Muscle of back (tissue), 13 donors: ENCODE measurements at places on chromosomes 13 and 19.

GRCh38 chr19:28680111-28680510, 532.8 kb downstream of the UQCRFS1 start:
- no peak for DNase-seq

DNA sequence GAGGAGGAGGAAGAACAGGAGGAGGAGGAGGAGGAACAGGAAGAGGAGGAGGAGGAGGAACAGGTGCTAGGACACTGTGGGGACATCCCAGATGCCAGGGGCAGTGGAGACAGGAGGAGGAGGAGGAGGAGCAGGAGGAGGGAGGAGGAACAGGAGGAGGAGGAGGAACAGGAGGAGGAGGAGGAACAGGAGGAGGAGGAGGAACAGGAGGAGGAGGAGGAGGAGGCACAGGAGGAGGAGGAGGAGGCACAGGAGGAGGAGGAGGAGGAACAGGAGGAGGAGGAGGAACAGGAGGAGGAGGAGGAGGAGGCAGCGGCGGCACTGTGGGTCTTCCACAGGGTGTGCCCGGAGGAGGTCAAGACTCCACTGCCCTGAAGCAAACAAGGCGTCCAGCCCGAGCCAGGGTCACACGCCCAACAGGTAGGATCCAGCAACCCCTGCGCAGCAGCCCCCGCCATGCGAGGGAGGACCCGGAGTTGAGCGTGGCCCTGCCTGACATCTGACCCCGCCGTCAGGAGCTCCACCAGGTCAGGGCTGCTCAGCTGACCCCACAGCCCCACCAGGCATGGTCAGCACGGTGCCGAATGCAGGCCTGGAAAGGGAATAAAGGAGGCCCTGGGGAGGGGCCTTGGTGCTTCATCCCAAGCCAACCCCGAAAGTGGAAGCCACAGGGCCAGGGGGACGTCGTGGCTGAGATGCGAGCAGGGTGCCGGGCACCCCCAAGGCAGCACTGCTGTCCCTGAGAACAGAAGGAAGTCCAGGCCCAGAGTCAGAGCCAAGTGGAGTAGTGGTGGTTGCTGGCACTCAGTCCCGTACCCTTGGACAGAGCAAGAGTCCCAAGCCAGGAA, 9.2 kb downstream of the SBNO2 start:
- DNase-seq: no peak

DNA sequence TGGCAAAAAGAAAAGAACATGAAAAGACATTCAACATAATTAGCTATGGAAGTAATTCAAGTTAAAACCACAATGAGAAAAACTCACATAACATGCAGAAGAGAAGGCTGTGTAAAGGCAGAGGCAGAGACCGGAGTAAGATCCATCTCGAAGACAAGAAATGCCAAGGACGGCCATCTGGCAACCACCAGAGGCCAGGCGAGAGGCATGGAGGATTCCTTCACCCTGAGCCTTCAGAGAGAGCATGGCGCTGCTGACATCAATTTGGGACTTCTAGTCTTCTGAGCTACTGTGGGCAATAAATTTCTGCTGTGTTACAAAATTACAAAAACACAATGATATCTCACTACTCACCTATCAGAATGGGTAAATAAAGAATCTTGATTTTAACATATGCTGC, 381.0 kb downstream of the TSHZ3 start:
- no peak for DNase-seq

GRCh38 chr19:13018035-13018914, 23.0 kb downstream of the NFIX start:
- DNase-seq: no peak

DNA sequence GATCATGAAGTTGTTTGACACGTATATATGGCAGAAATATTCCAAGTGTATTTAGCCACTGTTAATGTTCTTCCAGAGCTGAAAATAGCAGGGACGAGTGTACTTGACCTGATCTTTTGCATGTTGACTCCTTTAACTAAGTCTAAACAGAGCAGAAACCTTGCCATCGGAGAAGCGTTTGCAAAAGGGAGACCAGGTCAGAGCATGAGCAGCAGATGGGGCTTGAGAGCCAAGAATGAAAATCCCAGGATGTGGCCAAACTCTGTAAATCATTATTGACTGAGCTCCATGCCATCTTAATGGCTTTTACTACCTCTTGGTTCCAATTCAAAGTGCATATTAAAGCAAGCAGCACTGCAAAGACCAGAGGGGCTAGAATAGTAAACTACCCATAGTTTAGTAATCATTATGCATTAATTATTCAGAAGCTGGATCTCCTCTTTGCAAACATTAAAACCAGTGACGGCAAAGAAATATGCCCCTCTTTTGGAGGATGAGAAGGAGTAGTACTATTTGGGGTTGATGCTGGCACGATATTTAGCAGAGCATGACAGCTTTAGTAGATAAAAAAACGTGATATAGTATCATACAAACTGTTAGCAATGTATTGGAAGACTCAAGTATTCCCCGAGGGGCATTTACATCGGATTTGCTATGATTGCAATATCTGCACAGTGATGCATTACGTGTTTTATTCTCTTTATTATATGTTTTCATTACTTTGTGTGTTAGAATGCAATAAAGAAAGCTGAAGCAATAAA, 55.7 kb downstream of the FAM216B start:
- peak; percentile 71 for DNase-seq

DNA sequence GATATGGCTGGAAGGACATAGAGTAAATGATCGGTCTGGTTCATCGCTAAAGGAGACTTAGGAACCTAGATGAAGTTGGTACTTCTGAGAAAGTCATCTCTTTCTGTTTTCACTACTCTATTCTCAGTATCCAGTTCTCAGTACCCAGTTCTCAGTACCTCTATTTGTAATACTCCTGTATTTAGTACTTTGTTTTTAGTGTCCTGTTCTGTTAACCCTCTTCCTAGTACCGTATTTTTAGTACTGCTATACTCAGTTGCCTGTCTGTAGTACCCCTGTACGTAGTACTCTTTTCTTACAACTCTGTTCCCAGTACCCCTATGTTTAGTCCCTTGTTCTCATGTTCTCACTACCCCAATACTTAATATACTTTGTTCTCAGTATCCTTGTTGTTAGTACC, 1.2 kb downstream of the RFXAP start:
- DNase-seq: no peak
